ENCODE measurements at places on chromosomes 7 and 10.
A peak's percentile ranks its signal among the peaks of the same experiment; 100 is the strongest.

- DNase-seq: no peak
Measured at GRCh38 chr10:96270571-96270970, 798 bp downstream of the BLNK start.

DNA sequence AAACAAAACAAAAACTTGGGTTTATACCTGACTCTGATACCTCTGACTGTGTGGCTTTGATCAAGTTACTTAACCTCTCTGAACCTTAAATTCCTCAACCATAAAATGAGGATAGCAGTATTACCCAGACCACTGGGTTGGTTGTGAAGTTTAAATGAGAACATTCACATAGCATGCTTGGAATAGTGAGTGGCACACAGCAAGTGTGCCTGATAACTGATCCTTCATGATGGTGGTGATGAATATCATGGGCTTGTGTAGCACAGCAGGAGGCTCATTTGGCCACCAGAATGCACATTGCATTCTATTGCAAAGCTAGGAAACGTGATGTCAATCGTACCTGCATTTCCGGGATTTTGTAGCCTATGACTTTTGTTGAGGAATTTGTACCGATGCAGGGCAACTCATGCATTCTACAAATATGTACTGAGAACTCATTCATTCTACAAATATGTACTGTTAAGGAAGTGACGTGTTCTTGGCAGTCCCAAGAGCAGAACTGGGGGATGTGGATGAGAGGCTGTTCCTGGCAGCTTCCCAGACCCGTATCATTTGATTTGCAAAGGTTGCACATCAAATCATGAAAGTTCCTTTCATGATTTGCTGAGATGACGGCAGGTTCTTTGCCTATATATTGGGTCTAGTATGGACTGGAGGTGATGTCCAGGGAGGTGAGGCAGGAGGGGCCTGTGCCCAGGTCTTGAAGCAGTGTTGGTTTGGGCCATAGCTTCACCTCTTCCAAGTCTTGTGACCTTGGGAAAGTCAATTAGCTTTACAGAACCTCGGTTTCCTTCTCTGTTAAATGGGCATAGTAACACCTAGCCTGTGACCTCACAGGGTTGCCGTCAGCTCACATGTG lies 94.6 kb upstream of the SMNDC1 start:
- DNase-seq: no peak

- DNase-seq: no peak
Measured at GRCh38 chr7:78185149-78185745, 386.7 kb downstream of the PHTF2 start.

GRCh38 chr7:112161253-112162141 lies 44.7 kb downstream of the DOCK4 start:
- no peak for DNase-seq

DNA sequence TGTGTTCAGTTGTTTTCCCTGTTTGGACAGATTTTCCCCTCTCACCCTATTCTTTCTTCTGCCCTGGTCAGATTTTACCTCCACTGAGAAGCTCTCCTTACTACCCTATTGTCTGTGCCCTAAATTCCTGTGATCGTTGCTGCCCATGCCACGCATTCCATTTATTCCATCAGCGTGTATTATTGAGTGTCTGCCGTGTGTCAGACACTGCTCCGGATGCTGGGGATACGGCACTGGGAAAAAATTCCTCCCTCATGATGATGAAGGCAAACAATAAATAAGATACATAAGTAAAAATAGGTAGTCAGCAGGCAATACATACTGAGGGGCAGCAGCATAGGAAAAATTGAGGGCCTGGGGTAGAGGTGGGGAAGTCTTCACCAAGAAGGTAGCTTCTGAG lies 86.8 kb downstream of the FANK1 start:
- no peak for DNase-seq

- peak; percentile 25 for DNase-seq
Measured at GRCh38 chr10:119595676-119596515, 868 bp downstream of the TIAL1 start.

- DNase-seq: no peak
Measured at GRCh38 chr10:70114902-70115301, 17.7 kb downstream of the AIFM2 start.

- no peak for DNase-seq
Measured at GRCh38 chr7:35021445-35021844, 15.8 kb downstream of the DPY19L1 start.

- DNase-seq: no peak
Measured at GRCh38 chr7:50182759-50183158, 89.7 kb upstream of the ZPBP start.

DNA sequence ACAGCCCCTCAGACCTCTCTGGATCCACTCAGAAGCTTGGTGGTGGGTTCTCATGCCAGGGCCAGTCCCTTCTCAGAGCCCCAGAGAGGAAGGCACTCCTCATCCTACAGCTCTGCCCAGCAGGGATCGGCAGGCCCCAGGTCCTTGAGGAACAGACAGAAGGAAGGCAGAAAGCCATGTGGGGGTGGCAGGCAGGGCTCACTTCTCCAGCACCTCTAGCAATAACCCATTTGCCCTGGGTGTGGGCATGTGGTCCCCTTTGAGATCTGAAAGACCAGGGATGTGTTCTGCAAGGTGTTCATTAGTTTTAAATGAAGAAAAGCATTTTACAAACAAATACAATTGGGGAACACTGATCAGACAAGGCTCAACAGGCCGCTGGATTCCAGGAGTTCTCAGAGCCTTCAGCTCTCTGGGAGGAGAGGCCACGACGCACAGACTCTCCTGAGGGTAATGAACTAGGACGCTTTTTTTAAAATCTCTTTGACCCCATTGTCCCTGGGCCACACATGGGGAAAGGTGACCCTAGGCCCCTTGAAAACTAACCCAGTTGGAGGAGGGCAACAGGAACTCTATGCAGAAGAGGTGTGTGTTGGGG lies 40.6 kb downstream of the LDB3 start:
- DNase-seq: no peak

DNA sequence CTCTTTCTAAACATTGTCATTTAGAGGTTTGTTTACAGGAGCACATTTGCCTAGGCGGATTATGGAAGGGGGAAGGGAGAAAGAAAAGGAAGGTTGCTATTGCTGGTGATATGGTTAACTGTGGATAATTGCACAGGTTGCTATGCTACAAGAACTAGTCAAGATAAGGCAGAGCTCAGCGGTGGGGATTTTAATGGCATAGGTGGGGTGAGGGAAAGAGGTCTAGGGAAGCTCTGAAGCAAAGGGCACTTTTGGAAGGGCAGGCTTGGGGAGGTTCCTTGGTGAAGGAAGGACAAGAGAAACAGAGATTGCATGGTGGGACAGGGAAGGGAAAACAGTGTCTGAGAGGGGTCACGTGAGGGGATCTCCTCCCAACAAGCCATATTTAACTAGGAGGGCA lies 19.5 kb downstream of the HYAL4 start:
- no peak for DNase-seq

DNA sequence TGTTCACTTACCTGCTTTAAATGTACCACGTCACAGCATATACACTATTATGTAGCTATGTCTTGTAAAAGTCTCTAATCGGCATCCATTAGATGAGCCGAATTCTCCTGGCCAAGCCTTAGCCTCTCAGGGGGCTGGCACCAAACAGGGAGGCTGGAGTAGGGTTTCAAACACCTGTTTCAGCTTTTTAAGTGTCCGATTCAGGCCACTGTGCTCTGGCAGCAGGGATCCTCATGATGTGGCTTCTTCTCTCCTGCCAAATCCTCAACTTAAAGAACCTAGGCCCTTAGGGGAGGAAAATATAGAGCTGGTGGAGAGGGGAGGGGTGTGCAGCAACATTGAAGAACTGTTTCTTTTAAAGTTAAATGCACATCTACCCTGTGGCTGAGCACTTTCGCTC lies 68.5 kb upstream of the NFKB2 start:
- no peak for DNase-seq

- DNase-seq: no peak
Measured at GRCh38 chr10:131446171-131446570, 134.7 kb upstream of the TCERG1L start.

DNA sequence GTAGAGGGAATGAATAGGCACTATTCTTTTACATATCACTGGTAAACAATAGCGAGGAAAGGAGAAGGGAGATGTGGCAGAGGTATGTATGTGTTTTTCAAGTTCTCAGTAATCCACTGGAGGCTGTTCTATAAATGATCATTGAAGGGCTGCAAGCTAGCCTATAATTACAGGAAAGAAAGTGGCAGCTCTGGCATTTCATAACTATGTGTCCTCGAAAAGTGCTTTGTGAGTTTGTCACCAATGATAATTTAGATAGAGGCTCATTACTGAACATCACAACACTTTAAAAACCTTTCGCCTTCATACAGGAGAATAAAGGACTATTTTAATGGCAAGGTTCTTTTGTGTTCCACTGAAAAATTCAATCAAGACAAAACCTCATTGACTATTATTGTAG lies 235.1 kb downstream of the FOXP2 start:
- no peak for DNase-seq

DNA sequence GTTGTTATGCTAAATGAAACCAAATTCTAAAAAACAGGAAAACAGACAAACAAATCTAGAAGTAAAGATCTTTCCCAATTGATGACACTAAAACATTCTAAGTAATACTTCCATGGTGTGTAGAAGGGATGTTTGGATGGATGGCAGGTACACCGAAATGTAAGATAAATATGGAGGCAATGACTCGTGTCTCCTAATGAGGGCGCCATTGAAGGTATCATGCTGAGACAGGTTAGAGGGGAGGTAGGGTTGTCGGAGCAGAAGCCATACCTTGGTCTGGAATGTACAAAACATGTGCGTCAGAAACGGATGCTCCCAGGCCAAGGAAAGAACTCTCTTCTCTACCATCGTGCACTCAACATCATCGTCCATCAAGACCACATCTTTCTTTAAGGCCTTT lies 101.4 kb downstream of the PRKCQ start:
- no peak for DNase-seq

DNA sequence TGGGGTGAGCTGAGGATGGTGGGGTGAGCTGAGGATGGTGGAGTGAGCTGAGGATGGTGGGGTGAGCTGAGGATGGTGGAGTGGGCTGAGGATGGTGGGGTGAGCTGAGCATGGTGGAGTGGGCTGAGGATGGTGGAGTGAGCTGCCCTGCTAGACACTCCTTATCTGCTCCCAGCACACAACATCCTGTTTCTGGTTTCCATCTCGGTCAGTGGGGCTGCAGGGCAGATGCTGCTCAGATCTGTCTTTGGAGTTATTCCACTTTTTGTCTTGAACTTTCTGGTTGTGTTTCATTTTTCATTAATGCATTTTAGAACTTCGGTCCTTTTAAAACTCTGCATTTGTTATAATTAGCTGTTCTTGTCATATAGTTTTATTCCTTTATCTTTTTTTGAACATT lies 67.9 kb upstream of the ANTXRL start:
- no peak for DNase-seq

DNA sequence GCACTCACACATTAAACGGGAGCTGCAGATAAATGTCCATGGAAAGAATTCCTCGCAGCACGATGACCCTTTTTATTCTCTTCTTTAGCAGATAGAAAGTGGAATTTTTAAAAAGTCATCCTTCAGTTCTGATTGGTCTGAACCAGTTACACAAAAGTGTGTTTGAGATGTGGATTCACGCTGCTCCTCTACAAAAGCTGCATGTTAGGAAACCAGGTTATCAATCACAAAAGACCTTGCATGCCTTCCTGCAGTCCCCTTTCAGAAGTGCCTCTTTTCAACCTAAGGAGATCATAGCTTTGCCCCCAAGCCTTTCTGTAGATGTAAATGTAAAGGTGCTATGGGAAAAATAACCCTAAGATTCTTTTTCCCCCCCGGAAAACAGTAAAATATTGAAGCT lies 299.7 kb downstream of the PLXDC2 start:
- no peak for DNase-seq

DNA sequence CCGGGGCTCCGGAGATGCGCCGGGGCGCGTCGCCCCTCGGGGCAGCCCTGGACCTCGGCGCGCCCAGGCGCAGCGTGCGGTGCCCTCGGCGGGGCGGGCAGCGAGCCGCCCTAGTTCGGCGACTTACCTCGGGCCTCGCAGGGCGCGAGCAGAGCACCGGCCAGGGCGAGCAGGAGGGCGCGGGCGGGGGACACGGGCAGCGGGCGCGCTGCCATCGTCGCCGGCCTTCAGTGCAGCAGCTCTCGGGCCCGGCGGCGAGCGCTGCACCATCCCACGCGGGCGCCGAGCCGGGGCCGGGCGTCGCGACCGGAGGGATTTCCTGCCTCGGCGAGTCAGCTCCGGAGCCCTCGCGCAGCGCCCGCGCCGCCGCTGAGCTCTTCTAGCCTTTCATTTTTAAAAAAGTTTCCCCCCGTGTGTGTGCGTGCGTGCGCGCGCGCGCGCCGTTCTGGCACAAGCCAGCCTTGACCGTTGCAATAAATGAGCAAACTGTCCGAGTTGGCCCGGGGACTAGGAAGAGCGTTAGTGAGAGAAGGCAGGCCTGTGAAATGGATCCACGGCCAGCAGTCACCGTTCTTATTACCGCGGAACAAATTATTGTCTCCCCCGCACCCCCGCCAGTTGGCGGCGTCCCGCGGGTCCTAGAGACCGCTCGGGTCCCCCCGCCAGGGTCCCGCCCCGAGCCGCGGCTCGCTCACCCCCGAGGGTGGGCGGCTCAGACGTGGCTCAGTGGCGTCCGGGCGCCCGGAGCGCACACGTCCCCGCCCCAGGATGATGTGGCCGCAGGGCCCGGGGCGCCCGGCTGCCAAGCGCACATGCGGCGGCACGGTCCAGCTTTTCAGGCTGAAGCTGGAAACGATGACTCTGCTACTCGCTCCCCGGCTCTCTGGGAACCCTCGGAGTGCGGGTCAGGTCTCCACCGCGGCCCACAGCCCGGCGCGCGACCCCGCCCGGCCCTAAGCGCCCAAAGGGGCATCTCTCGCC lies at the start of gene ADAM12:
Gene ADAM12, minus strand, starts transcription at position 547 of the 981 bp plus-strand sequence. Its CDS starts 332 bp downstream, at position 215.
- DNase-seq: no peak

- DNase-seq: no peak
Measured at GRCh38 chr10:15852111-15852557, 8.2 kb downstream of the MINDY3 start.

DNA sequence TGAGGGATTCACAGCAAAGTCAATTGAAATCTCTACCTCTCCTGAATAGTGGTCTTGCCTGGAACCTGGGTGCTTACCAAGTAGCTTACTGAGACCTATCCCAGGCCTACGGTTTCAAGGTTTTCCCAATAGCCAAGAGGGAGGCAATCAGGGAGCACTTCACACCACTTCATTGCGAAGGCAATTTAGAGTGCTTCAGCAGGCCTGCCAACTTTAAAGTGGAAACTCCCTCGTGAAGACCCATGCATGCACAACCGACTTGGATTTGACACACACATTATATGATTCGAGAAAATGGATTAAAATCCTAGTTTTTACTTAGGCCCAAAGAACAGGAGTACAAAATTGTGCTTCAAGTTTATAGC lies 51.5 kb upstream of the NOBOX start:
- DNase-seq: no peak

GRCh38 chr7:128409596-128410450 lies at the start of gene IMPDH1:
Gene IMPDH1 (minus strand): TSS chr7:128409982. CDS start chr7:128409901, 81 bp downstream.
- DNase-seq: peak; percentile 77

- DNase-seq: no peak
Measured at GRCh38 chr10:65275296-65275695, 1650.5 kb upstream of the LRRTM3 start.

GRCh38 chr10:118501171-118501570 lies 94.3 kb downstream of the PRLHR start:
- DNase-seq: no peak

DNA sequence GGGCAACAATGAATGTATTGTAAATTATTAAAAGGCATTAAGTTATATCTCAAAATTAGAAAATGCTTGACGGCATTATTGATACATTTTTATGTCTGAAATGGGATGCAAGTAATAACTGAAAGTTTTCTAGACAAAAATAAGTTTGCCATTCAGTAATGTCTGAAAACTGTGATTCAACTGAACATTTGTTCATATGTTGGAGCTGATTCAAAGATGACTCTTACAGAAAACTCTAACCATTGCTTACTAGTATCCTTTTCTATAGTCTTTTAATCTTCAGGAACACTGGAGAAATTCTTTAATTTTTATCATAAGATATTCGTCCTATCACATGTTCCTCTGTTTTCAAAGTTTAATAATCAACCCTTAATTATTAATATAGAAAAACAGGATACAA lies 71.1 kb upstream of the TFEC start:
- DNase-seq: no peak
